ENCODE measurements at places on chromosomes 4 and X. TPM values are rescaled to one million over a fixed set of nuclear protein-coding genes. Genes with fewer than 3 reads are reported as not detected.

GRCh38 chr4:75490155-75490554 is 24.0 kb downstream of the RCHY1 start:
- no peak overlapping the region for H3K4me3 ChIP-seq
- H3K27me3 ChIP-seq, result no peaks in the 10 kb centered on the region
- H3K36me3 ChIP-seq, result peaks cover 80% of the 10 kb centered on the region
- H3K27ac ChIP-seq, result no peak overlapping the region

Gene TASL
- total RNA-seq, result not detected

GRCh38 chr4:139282721-139283075 is 2.7 kb upstream of the MGARP start:
- peaks cover 10% of the 10 kb centered on the region for H3K4me1 ChIP-seq
- H3K4me3 ChIP-seq, result no peak overlapping the region
- no peaks in the 10 kb centered on the region for H3K36me3 ChIP-seq
- H3K27me3 ChIP-seq, result no peaks in the 10 kb centered on the region
- no peak overlapping the region for H3K27ac ChIP-seq

DNA sequence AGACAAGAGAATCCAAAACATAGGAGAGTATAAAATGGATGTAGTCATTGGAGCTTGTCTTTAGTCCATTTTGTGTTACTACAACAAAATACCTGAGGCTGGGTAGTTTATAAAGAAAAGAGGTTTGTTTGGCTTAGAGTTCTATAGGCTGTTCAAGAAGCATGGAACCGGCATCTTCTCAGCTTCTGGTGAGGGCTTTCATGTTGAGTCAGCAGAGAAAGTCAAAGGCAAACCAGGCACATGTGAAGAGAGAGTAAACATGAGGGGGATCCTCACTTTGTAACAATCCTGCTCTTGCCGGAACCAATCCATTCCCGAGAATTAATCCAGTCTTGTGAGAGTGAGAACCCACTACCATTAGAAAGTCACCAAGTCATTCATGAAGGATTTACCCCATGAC is 8.1 kb upstream of the HCCS start:
- no peak overlapping the region for H3K27ac ChIP-seq
- DNase-seq, result no peak
- H3K4me1 ChIP-seq, result peaks cover 18% of the 10 kb centered on the region

DNA sequence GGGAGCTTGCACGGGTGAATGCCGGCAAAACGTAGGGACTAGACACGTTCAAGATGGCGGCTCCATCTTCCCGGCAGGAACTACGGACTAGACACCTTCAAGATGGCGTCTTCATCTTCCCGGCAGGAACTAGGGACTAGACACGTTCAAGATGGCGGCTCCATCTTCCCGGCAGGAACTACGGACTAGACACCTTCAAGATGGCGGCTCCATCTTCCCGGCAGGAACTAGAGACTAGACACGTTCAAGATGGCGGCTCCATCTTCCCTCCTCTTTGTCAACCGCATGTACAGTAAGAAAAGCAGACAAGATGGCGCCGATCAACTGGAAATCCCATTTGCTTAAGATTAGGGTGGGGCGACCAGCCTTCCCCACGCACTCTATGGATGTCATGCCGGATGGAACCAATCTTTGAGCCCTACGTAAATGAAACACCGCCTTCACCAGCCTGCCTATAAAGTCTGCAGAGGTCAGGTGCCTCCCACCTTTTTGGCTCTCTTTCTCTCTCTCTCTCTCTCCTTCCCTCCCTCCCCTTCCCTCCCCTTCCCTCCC is 222.4 kb downstream of the CRLF2 start:
- H3K27me3 ChIP-seq, result no peaks in the 10 kb centered on the region
- no peaks in the 10 kb centered on the region for H3K4me1 ChIP-seq
- no peak overlapping the region for H3K4me3 ChIP-seq

GRCh38 chr4:166501941-166502382 is 628.9 kb downstream of the TLL1 start:
- no peaks in the 10 kb centered on the region for H3K36me3 ChIP-seq
- no peak overlapping the region for H3K27ac ChIP-seq
- no peak for DNase-seq

DNA sequence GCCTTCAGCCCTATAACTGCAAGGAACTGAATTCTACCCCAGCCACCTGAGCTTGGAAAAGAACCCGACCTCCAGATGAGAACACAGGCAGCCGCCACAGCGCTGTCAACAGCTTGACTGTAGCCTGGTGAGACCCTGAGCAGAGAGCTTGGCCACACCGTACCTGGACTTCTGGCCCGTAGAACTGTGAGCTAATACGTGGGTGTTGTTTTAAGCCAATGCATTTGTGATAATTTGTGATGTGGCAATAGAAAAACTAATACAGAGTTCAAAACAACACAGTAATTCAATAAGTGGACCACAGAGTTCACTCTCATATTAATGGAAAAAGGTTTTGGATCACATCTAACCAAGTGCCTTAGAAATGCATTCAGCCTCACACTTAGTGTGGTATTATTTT is 96.6 kb upstream of the TBL1X start:
- no peak overlapping the region for H3K27ac ChIP-seq
- H3K36me3 ChIP-seq, result no peaks in the 10 kb centered on the region
- H3K4me3 ChIP-seq, result no peak overlapping the region
- H3K4me1 ChIP-seq, result no peaks in the 10 kb centered on the region
- DNase-seq, result no peak

GRCh38 chr4:100311181-100311580 is 120.9 kb upstream of the DDIT4L start:
- no peaks in the 10 kb centered on the region for H3K27me3 ChIP-seq
- no peak for DNase-seq
- no peaks in the 10 kb centered on the region for H3K4me1 ChIP-seq
- H3K4me3 ChIP-seq, result no peak overlapping the region
- H3K27ac ChIP-seq, result no peak overlapping the region

Gene DCX
- 115 TPM for total RNA-seq

DNA sequence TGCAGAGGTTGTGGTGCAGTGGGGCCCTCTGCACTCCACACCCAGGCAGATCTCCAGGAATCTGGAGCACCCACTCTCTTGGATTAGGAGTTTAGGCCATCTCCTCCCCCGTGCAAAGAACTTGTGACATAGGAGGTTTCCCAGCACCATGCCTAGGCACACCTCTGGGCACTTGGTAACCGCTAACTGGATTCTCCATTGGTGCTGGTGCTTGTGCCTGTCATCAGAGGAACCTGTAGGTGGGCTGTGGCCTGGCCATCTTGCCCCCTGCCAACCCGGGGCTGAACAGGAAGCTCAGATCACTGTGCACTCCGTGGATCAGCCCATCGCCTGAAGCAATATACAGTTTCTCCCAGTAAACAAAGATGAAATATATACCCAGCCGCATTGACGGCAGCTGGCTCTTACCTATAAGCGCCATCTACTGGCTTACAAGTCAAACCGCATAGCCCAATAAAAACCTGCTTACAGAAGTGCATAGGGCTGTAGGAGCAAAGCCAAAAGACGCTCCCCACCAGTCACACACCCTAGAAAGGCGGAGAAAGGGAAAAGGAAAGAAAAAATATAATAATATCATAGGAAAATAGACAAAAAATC is 19.1 kb upstream of the TEX13B start:
- H3K27ac ChIP-seq, result no peak overlapping the region
- no peaks in the 10 kb centered on the region for H3K36me3 ChIP-seq
- no peaks in the 10 kb centered on the region for H3K4me1 ChIP-seq

- no peaks in the 10 kb centered on the region for H3K27me3 ChIP-seq
- no peaks in the 10 kb centered on the region for H3K36me3 ChIP-seq
- no peak overlapping the region for H3K27ac ChIP-seq
- no peak overlapping the region for H3K4me3 ChIP-seq
- DNase-seq, result no peak
Measured at GRCh38 chr4:130359542-130359941, 1263.6 kb downstream of the C4orf33 start.

Gene GC
- not detected for total RNA-seq

GRCh38 chr4:185993328-185993973 is 75.5 kb upstream of the TLR3 start:
- no peak overlapping the region for H3K4me3 ChIP-seq
- no peaks in the 10 kb centered on the region for H3K27me3 ChIP-seq
- DNase-seq, result no peak

DNA sequence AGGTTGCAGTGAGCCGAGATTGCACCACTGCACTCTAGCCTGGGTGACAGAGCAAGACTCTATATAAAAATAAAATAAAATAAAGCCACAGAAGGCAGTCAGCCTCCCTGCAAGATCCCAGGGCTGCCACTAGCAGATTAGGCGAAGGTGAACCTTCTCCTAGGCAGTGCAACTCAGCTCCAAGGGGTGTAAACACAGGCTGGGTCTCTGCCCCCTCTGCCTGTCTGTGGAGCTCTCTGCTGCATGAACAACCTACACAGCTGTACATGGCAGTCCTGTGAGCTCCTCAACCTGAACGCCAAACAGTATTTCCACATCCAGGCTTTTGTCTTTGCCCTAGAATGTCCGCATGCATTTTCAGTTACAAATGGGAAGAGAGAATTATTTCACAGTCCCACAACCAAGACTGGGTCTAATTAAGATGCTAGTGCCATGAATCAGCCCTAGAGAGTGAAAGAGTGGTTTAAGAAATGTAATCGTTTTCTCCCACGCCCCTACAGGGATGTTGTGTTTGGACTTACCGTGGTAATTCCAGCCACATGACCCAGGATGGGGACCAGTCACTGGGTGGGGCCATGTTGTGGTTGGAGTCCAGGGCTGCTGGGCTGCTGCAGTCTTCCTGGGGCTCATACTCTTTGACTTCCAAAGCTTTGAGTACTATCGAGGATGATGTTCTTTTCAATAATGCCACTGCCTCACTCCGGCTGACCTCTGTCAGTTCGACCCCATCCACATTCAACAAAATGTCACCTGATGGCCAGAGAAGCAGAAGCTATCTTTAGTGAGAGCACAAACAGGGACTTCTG is 99.0 kb downstream of the FIP1L1 start:
- H3K27ac ChIP-seq, result no peak overlapping the region
- peak; percentile 25 for DNase-seq
- H3K4me3 ChIP-seq, result no peak overlapping the region
- H3K27me3 ChIP-seq, result no peaks in the 10 kb centered on the region
- no peaks in the 10 kb centered on the region for H3K4me1 ChIP-seq

DNA sequence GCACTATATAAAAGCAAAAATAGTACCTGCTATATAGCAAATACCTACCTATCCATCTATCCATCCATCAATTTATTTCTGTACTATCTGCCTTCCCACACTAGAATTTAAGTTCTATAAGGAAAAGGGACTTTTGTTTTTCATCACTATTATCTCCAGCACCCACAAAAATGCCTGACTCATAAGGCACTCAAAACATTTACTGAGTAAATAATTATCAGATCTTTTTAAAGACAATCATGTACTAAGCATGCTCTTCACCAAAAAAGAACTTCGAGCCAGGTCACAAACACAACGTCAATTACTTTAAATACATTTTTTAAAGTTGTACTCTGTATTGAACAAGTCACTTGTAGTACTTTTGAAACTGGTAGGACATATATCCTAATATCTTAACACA is 119.9 kb downstream of the FBXW7 start:
- H3K27me3 ChIP-seq, result no peaks in the 10 kb centered on the region
- no peaks in the 10 kb centered on the region for H3K4me1 ChIP-seq
- H3K4me3 ChIP-seq, result no peak overlapping the region
- no peaks in the 10 kb centered on the region for H3K36me3 ChIP-seq

GRCh38 chrX:74338852-74339251 is 34.9 kb downstream of the ZCCHC13 start:
- H3K27ac ChIP-seq, result no peak overlapping the region
- H3K27me3 ChIP-seq, result no peaks in the 10 kb centered on the region
- H3K36me3 ChIP-seq, result no peaks in the 10 kb centered on the region

- H3K4me1 ChIP-seq, result peaks cover 7% of the 10 kb centered on the region
- no peak overlapping the region for H3K27ac ChIP-seq
- no peaks in the 10 kb centered on the region for H3K27me3 ChIP-seq
- H3K4me3 ChIP-seq, result no peak overlapping the region
- no peak for DNase-seq
Measured at GRCh38 chr4:1164956-1165545, 7.3 kb downstream of the SPON2 start.

GRCh38 chrX:44382871-44383270 is 39.4 kb upstream of the EFHC2 start:
- no peak overlapping the region for H3K4me3 ChIP-seq
- no peaks in the 10 kb centered on the region for H3K27me3 ChIP-seq
- H3K27ac ChIP-seq, result no peak overlapping the region
- no peak for DNase-seq
- H3K4me1 ChIP-seq, result no peaks in the 10 kb centered on the region
- H3K36me3 ChIP-seq, result no peaks in the 10 kb centered on the region

Gene COL25A1
- 13.2 TPM for total RNA-seq

Gene CYTL1
- total RNA-seq, result 6.6 TPM

DNA sequence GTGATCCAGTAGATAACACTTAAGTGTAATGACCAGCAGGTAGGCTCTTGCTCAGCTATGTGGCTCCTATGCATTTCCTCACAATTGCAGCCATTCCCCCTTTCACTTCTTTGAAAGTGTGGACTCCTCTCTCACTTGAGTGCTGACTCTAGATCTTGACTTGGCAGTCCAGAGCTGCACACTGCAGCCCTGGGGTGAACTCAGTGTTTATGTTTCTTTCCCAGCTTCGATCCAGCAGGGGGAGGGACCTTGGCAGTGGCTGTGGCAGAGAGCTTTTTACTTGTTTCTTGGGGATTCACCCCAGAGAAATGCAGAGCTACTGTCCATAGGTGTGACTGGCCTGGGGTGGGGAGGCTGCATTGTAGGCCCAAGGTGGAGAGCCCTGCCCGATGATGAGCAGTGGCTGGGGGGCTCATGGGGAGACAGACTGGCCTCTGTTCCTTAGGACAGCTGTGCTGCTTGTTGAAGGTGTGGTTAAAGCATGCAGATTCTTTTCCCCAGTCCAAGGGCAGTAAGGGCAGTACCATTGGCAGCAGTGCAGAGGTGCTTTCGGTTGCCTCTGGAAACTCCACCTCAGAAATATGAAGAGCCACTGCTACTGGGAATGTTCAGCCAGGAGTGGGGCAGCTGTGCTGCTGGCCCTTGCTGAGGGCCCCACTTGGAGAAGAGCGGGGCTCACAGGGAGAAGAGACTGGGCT is 134.7 kb downstream of the SH3BGRL start:
- H3K36me3 ChIP-seq, result no peaks in the 10 kb centered on the region
- H3K27ac ChIP-seq, result peak overlapping the region; percentile 78
- no peaks in the 10 kb centered on the region for H3K4me1 ChIP-seq
- no peaks in the 10 kb centered on the region for H3K27me3 ChIP-seq

- H3K27ac ChIP-seq, result no peak overlapping the region
- DNase-seq, result peak; percentile 81
- H3K36me3 ChIP-seq, result no peaks in the 10 kb centered on the region
- no peak overlapping the region for H3K4me3 ChIP-seq
Measured at GRCh38 chrX:65581661-65582339, 47.2 kb upstream of the LAS1L start.

GRCh38 chr4:19379191-19379708 is 872.5 kb upstream of the SLIT2 start:
- H3K36me3 ChIP-seq, result no peaks in the 10 kb centered on the region
- H3K27me3 ChIP-seq, result peaks cover 3% of the 10 kb centered on the region
- no peak overlapping the region for H3K4me3 ChIP-seq
- H3K27ac ChIP-seq, result no peak overlapping the region
- no peaks in the 10 kb centered on the region for H3K4me1 ChIP-seq

Gene HHIP
- 161 TPM for total RNA-seq

DNA sequence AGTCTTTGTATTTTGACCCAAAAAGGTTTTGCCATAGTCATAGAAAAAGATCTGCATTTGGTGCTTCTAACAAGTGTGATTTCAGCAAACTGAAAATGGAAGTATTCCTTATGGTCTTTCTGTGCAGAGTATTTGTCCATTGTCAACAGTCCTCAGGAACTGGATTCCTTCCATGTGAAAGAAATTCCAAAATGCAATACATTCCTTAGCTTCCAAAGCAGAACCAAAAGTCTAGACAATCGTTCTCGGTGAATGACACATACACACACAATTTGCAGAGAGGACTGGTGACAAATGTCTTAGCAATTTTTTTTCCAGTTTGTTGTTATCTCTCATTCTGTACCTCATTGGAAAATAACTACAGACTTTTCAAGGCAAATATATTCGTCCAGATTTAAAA is 562.2 kb upstream of the SLIT2 start:
- no peaks in the 10 kb centered on the region for H3K27me3 ChIP-seq
- no peak for DNase-seq
- no peak overlapping the region for H3K27ac ChIP-seq
- H3K36me3 ChIP-seq, result no peaks in the 10 kb centered on the region
- peaks cover 16% of the 10 kb centered on the region for H3K4me1 ChIP-seq
